MV-4-11 (cell line): ENCODE measurements at places on chromosomes 16 and 17.

DNA sequence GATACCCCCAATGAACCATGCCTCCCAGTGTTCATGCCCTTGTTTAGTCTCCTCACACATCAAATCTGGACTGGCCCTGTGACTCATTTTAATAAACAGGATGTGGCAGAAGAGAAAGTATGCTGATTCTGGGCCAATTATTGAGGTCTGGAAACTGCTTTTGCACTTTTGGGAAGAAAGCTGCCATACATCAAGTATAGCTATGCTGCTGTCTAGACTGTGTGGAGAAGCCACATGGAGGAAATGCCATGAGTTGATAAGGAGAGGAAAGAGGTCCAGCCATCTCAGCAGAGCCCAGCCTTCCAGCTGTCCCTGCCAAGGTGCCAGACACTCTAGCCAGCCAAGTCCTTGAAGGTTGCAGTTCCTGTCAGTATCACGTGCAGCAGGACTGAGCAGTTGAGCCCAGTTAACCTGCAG lies 16.7 kb downstream of the RPRML start:
- DNase-seq: no peak

GRCh38 chr17:8941520-8941919 lies 24.0 kb downstream of the PIK3R5 start:
- DNase-seq: peak; percentile 19

DNA sequence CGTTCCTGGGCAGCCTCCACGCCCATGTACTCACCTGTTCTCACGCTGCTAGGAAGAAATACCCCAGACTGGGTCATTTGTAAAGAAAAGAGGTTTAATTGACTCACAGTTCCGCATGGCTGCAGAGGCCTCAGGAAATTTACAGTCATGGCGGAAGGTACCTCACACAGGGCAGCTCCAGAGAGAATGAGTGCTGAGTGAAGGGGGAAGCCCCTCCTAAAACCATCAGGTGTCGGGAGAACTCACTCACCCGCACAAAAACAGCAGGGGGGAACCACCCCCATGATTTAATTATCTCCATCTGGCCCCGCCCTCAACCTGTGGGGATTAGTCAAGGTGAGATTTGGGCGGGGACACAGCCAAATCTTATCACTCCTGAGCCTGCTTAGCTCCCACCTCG lies 18.2 kb downstream of the RAB40C start:
- DNase-seq: no peak

GRCh38 chr17:41653892-41654677 lies 29.7 kb upstream of the KRT17 start:
- no peak for DNase-seq

DNA sequence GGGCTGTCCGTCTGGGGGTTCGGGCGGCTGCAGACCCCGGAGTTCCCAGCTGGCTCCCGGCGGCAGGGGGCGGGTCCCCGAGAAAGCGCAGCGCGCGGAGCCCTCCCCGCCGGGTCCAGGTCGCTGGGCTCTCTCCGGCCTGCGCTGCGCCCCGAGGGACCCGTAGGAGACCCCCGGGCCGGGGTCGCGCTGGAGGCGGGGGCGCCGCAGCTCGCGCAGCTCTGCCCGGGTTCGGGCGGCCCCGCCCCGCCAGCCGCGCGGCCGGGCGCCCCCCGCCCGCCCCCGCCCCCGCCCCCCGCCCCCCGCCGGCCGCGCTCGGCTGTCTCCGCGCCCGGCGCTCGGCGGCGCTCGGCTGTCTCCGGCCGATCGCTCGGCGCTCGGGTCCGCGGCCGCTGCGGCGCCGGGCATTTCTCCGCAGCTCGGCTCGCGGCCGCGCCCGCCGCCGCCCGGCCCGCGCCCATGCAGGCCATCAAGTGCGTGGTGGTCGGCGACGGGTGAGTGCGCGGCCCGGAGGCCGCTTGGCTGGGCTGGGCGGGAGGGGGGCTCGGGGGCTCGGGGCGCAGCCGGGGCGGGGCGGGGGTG lies at the start of gene RAC3:
Gene RAC3 (plus strand): TSS at position 376 of the 582 bp plus-strand sequence. CDS start 84 bp downstream, at position 460.
- DNase-seq: no peak

GRCh38 chr16:3791701-3792100 lies 74.4 kb upstream of the TRAP1 start:
- DNase-seq: no peak

DNA sequence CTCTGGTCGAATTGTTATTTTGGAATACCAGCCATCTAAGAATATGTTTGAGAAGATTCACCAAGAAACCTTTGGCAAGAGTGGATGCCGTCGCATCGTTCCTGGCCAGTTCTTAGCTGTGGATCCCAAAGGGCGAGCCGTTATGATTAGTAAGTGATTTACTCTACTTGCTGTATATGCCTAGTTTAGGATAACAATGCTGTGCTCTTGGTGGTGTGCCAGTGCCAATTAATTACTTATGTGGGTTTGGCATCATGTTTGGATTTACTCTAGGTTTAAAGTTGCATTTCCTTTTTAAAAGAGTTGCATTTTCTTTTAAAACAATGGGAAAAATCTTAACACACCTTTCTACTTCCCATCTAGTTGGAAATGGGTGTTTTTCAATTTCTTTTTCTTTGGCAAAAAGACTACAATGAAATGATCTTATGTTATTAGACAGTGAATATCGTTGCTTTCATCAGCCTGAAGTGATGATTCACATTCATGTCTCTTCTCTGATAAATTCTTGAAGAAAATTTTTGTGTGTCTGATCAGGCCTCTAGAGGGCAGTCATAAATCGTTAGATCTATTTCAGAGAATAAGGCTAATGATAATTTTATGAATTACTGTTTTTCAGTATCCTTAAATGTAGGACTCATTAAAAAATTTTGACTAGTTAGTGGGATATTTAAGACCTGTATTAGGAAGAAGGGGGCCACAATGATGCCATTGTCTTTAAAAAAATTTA lies 5.6 kb downstream of the SF3B3 start:
- peak; percentile 4 for DNase-seq

DNA sequence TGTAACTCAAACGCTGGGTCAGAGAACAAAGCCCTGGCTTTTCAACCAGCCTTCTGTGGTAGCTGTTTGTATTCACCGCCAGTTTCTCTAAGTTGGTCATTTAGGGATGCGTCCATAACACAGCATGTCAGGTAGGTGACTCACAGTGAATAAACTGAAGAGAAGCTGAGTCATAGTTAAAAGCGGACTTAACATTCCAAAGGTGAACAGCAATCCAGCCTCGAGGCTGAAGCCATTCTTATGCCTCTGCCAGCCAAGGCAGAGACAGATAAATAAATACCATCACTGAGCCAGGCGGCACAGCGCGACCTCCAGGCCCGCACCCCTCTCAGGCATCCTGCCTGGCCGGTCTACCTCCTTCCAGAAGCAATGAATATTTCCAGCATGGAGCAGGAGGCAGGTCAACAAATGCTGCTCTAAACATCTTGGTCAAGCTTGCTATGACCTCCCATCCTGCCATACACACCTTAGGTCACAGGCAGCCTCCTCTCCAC lies 12.4 kb upstream of the CACNG4 start:
- no peak for DNase-seq

DNA sequence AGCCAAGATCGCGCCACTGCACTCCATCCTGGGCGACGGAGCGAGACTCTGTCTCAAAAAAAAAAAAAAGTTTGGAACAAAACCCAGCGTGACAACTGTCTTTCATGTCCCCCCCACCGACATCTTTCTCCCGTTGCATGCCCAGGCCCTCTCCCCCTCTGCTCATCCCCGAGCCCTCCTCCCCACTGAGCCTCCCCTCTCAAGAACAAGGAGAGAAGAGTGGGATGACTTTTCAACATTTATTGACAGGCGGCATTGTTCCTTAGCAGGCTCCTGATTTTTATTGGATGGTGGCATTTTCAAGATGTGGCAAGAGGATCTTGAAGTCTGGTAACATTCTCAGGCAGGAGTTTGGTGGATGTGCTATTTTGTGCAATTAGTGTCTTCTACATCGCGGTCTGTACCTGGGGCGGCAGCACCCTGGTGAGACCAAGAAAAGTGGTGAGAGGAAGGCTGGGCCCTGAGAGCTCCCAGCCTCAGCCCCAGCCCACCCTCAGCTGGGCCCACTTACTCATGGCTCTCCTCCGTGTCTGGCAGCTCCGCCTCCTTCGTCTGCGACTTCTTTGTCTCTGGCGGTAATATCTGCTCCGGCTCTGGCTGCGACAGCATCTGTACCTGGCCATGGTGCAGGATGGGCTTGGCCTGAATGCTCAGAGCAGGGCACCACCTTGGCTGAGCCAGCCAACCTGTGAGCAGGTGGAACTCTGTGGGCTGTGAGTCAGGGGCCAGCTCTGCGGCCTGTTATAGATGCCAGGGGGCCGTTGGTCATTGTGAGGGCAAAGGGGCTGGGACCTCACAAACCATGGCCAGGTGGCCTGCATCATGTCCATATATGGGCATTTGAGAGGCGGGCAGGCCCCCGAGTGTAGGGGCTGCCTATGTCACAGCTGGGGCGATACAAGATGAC lies at the start of gene PRM1:
Gene PRM1 (minus strand): TSS at position 715 of the 907 bp plus-strand sequence. CDS start 92 bp downstream, at position 623.
- DNase-seq: no peak

- peak; percentile 18 for DNase-seq
Measured at GRCh38 chr16:79845734-79846135, 245.2 kb upstream of the MAF start.

DNA sequence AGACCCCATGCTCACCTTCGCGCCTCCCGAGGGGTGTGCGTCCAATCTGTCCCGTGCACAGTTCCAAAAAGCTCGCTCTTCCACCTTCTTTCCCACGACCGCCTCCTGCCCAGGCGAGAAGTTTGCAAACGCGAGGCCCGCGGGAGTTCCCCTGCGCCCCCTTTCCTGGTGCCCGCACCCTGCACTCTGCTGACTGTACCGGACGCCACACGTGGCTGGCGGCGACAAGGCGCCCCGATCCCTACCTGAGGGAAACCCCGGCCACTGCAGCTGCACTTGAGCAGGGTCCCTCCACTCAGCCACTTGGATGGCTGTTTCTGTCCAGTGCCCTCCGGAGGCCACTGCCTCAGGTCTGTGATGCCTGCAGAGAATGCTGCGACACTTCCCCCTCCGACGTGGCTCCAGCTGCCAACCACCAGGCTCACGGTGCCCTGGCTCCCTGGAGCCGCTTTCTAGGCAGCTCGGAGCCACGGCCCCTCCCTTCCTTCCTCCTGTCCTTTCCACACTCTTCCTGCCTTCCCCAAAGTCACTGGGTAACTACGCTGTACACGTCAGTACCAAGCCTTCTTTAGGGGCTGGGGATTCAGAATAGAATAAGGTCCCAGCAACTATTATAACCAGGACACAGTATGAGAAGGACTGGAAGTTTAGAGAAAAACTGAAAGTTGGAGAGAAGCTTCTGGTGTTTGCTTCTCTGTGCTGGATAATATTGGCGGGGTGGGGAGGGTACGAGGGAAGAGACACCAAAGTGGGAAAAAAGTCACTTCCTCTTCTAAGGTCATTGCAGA lies at the start of gene MLKL:
Gene MLKL (minus strand): TSS at position 425 of the 788 bp plus-strand sequence. CDS start 5,105 bp downstream, outside the sequence.
- peak; percentile 79 for DNase-seq

GRCh38 chr17:29748400-29748799 lies 125.7 kb upstream of the CORO6 start:
- DNase-seq: no peak

DNA sequence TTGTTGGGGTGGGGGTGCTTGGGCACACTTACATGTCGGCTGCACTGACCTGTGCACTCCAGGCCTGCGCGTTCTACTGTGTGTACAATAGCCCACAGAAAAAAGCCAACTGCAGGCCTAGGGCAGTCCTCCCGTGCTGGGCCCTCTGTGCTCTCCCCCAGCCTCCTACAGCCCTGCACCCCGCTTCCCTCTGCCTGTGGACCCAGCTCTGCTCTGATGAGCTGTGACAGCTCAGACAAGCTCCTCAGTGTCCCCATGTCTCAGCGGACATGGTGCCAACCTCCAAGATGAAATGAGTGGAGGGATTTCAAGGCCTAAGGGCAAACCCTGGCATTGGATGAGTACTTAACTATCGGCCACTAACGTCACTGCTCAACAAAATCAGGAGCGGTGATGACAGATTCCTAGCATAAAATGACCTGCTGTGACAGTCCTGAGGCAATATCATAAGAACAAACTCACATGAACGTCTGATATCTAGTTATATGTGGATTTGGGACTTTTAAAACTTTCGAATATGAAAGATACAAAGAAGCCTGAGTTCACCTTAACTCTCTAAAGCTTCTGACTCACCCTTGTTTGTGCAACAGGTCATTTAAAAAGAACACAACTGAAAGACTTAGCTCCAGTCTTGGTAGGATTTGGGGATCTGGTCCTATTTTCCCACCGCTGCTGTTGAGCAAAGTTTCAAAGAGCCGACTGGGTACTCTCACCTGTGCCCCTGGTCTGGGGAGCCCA lies 34.7 kb downstream of the CCDC57 start:
- no peak for DNase-seq
